Endodermal cell (in vitro differentiated cells): ENCODE measurements at places on chromosomes 5 and 9.

- no peak for DNase-seq
These were observed 42.4 kb downstream of the CWC27 start for GRCh38 chr5:64811050-64811640.

- DNase-seq, result no peak
These were observed 89.4 kb downstream of the UHRF2 start for GRCh38 chr9:6502399-6502798.

- DNase-seq, result no peak
These were observed 48.6 kb downstream of the NUP214 start for GRCh38 chr9:131173995-131174394.

GRCh38 chr5:24816206-24816605, 171.4 kb upstream of the CDH10 start:
- no peak for DNase-seq

DNA sequence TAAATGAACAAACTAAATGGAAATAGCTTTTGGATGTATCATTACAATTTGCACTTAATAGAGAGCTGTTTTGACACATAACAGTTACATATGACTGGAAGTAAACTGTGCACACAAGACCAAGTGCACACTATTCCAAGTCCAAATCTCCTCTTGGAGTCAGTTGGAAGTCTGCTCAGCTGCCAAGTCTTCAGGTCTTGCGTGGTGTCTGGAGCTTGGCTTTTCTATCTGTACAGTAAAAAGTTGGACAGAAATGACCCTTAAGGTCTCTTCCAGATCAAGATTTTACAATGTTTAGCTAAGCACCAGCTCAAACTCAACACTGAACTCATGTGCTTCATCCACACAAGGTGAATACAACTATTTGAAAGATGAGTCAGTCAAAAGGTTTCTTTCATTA, 456.9 kb downstream of the RASEF start:
- DNase-seq, result no peak

- DNase-seq, result no peak
These were observed 31.6 kb downstream of the ENC1 start for GRCh38 chr5:74608736-74609601.

GRCh38 chr5:29942089-29942488, 1251.4 kb upstream of the CDH6 start:
- no peak for DNase-seq

DNA sequence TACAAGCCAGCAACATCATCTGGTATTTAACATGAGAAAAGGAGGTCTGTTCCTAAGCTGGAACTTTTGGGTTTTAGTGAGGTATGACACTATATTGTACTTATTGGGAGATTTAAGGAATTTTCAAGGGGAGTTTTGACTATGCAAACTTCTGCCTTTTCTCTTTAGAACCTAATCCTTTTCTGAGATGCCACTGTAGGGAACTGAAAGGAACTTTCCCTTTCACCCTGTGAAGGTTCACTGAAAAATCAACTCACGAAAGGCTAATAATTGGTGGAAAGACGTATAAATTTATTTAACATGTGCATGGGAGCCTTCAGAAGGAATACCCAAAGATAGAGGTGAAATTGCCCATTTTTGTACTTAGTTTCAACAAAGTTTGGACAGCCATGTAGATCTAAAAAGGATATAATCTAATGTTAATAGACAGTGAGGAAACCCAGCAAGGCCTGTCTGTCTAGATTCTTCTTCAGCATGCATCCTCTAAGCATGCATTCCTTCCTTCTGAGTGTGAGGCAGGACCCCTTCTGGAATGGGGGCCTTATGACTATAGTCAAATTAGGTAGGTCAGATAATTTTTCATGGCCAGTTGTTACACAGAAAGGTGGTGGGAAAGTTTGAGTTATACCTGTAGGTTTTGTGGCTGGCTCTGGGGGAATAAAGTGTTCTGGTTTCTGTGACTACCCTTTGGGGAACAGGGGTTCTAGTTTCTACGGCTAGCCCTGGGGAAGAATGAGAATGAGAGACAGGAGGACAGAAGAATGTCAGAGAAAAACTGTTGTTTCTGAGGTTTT, 200.3 kb downstream of the C9orf152 start:
- no peak for DNase-seq

DNA sequence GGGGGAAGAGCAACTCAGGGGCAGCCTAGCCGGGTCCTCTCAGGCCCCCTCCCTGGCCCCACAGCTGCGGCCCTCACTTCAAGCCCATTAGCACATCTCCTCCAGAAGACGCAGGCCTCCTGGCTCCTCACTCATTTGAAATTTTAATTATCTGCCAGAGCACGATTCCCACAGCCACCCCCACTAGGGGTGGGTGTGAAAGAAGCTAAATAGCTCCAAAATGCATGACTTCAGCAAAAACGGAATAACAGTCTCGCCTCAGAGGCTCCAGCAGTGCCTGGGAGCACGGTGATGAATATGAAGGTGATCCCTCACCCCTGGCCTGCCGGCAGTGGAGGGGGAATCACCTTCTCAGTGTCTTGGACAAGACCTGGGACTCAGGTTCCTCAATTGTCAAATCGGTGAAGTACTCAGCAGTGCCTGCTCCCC, 61.1 kb upstream of the HRH2 start:
- DNase-seq, result peak; percentile 64

DNA sequence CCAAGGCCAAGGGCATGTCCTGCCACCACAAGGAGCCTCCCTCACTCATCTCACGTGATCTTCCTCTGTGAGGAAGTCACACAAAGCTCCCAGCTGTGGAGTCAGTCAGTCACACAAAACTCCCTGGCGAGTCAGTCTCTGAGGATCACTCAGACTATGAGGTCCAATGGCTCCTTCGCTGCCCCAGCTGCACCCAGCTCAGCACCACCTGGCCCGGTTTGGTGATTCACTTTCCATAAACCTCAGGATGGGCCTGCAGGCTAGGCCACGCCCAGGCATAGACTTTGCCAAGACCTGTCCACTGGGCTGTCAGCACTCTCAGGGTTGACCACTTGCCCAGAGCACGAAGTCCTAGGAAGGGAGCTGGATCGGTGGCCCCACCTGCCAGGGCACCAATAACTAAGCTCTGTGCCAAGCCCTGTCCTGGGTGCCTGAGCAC, 233.8 kb downstream of the HSPA4 start:
- DNase-seq, result no peak

DNA sequence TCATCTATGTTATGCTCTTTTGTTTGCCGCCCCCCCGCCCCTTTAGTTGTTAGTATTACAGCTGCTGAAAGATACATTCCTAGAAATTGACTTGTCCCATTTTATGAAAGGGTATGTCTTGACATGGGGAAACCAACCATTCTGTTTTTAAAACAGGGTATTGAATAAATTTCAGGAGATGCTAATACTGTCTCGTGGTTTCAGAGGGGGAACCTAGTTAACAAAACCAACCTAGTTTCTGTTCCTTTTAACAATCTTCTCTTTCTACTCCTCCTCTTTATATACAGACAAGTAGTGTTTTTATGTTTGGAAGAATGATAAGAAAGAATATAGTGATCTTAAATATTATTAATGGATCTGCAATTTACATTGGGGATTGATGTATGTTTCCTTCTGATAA, 3.5 kb downstream of the PIP5K1B start:
- DNase-seq, result no peak

GRCh38 chr5:171407234-171407633, 12.2 kb upstream of the FGF18 start:
- no peak for DNase-seq

DNA sequence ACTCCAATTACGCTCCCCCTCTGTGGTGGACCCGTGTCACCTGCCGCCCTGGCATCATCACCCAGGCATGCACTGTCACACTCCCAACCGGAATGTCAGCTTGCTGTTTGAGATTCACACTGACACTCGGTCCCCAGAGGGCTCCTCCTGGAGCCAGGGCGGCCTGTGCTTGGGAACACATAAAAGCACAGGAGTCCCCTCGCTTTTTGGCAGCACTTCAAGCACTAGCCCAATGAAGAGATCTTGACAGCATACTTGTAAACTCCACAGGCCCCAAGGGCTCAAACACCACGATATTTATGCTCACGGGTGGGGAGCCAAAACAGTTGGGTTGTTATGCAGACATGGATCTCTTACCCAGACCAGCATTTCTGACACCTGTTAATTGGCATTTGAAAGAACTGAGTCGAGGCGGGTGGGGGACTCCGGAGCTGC, 90.8 kb upstream of the EGFLAM start:
- DNase-seq, result peak; percentile 78

- DNase-seq, result peak; percentile 87
These were observed 2.7 kb downstream of the CXCL14 start for GRCh38 chr5:135576075-135576599.

DNA sequence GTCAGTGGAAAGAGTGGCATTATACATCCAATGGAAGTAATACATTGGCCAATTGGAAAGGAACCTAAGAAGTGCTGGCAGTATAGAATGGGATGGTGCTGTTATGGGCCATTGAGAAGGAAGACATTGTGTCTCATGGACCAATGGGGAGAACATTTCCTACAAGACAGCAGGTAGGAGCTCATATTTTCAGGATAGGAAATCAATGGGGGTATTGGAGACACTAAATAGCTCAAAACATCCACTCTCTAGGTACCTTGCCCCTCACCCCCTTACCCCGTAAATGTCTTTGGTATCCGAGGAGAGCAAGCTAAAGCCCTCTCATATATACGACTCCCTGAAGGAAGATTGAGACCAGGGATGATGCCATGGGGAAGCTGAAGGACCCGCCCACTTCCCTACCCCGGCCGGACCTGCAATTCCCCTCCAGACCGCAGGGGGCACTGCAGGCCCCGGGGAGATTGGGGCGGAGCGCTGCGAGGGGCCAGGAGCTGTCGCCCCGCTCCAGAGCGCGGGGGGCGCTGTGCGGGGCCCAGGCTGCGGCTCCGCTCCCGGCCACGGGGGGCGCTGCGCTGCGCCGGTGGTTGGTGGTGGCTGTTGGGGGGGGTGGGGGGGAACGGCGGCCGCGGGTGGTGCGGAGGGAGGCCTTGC, at the start of gene KDM3B:
Gene KDM3B, plus strand, starts transcription at position 615 of the 651 bp plus-strand sequence. CDS start 111 bp downstream, outside the sequence.
- peak; percentile 98 for DNase-seq

- DNase-seq, result peak; percentile 56
These were observed 735.8 kb upstream of the WWC1 start for GRCh38 chr5:167555565-167556166.

DNA sequence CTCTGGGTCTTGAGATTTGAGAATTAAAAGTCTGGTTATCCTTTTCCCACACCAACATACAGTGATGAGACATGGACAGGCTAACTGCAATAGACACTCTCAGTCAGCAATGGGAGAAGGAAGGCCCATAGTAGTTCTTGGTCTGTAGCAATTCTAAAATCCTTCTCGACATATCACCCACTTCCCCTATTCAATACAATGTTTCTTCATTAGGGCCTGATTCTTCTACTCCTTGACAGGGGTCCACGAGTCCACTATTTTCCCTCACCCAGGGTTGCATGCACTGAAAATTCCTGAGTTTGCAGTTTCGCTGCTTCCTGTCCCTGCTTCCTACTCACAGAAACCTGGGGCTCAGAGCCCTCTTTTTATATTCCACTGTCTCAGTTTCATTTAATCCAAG, 402.8 kb downstream of the MAT2B start:
- no peak for DNase-seq
